ENCODE measurements at places on chromosomes 7 and 10.

DNA sequence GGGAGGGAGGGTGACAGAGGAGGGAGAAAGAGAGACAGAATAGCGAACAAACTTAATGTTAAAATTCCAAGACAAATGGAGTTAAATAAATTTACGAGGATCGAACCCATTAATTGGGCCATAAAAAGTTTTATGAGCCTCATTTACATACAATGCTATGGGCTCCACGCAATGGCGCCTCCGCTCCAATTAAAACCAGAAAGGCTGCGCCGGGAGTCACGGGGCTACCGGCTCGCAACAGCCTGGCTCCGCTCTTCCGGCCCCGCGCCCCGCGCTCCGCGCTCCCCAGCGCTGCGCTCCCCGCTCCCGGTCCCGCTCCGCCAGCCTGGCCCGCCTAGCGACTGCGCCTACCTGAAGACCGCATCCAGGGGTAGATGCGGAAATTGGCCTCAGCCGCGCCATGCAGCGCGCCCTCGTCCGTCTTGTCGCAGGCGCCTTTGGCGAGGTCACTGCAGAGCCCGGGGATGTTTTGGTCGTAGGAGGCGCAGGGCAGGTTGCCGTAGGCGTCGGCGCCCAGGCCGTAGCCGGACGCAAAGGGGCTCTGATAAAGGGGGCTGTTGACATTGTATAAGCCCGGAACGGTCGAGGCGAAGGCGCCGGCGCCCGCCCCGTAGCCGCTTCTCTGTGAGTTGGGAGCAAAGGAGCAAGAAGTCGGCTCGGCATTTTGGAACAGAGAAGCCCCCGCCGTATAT, 513 bp downstream of the HOXA7 start:
- no peak for DNase-seq

DNA sequence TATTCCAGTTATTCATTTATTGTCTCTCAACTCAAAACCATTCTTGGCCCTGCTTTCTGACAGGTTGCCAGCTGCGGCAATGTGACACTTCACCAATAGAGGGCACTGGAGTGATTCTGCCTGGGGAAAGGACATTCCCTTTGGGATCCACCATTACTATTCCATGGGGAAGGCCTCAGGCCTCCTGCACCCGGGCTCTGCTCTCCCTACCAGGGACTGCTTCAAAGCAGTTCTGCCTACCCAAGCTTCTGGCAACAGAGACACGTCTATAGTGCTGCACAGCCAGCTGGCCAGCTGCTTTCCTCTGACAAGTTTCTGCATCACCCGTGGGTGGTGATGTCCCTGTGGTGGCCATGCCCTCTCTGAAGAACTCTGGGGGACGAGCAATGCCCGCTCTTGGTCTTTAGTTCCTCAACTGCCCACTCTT, 163.8 kb downstream of the ELMO1 start:
- no peak for DNase-seq

GRCh38 chr7:108129018-108129965, 869 bp downstream of the LAMB4 start:
- DNase-seq: no peak

DNA sequence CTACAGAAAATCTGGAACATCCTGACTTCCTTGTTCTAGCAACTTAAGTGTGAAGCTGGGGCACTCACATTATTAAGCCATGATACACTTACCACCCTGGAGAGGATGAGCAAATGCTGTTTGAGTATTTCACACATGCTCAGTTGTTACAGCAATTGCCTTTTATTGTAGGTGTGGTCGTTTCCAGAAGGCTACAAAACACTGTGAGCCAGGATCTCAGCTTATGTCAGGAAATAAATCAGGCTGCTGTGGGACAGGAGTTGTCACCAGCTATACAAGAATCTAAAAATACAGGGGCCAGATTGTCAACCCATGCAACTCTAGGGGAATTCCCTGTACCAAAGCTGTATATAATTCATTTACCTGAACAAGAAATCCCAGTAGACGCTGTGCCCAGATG, 273.3 kb upstream of the SP4 start:
- DNase-seq: no peak

GRCh38 chr7:23431702-23432199, 38.5 kb downstream of the IGF2BP3 start:
- no peak for DNase-seq

DNA sequence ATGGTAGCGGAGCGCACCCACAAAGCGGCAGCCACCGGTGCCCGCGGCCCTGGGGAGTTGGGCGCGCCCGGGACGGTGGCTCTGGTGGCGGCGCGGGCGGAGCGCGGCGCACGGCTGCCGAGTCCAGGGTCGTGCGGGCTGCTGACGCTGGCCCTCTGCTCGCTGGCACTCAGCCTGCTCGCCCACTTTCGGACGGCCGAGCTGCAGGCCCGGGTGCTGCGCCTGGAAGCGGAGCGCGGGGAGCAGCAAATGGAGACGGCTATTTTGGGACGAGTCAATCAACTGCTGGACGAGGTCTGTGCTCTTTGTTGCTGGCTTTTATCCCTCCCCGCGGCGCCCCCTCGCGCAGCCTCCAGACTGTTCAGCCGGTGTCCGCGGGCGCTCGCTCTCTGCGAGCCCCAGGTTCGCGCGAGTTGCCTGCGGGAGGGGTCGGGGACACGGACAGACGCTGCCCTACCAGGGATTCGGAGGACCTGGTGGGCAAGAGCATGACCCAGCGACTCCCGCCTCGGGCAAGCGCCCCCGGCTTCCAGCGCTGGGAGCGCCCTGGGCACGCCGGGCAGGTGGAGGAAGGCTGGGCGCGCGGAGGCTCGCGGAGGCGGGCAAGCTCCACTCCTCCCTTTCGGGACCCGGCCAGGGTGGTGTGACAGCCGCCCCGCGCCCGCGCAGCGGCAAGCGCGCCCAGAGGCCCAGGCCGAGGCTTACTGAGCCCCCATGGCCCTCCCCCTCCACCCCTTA, 887 bp downstream of the COL13A1 start:
- DNase-seq: no peak

Data from stimulated activated CD4-positive, alpha-beta T cell treated with anti-CD3 and anti-CD28 coated beads, Interleukin-1b, Interleukin-23, amount 100 ng/mL, for 24 hours (primary cell).